EL (cell line): ENCODE measurements at places on chromosomes 13 and 19.

GRCh38 chr13:25732111-25732865, 319.5 kb downstream of the SHISA2 start:
- DNase-seq: peak; percentile 78

DNA sequence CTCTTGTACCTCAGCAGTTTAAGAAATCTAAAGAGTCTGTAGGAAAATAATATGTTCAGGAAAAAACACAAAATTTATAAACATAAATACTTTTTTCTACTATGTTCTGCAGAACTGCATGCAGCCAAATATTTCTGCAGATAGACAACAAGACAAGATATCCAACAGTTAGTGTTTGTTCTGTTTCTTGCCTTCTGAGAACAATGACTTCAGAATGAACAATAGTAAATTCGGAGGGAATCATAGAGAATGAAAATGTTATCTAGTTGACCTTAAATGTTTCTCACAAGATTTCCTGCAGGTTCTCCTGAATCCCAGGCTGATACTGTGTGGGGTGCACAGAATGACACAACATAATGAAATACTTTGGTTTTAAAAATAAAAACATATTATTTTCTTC, 180.4 kb downstream of the PCDH9 start:
- no peak for DNase-seq

DNA sequence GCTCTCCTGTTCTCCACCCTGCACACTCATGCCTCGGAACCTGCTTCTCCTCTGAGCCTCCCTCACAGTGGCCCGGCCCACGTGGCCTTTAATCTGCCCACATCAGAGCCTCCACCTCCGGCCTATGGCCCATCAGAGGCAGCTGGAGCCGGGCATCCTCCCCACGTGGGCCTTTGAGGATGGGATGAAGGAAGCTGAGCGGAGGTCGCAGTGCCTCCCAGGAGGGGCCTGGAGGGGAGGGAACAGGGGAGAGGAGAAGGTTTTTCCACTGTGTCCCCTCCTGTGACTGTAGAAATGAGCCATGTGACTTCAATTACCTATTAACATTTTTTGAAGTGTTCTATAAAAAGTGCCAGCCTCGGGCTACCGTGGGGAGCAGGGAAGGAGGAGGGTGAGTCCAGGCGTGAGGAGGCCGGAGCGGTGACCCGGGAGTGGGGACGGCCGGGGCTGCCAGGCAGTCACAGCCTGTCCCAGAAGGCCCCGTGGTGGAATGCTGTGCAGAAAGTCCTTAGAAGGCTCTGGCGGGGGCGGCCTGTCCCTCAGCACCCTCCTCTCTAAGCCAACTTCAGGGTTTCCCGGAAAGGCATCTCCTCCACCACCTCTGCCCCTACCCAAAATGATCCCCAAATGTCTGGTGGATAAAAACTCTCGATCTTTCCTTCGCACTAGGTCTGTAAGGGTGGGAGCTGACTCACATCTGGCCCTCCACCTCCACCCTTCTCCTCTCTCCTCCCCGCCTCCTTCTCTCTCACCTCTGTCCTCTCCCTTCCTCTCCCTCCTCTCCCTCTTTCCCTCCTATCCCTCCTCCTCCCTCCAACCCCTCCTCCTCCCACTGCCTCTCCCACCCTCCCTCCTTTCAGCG, 24.8 kb upstream of the SLC1A5 start:
- no peak for DNase-seq

- peak; percentile 80 for DNase-seq
Measured at GRCh38 chr19:58009666-58010301, 7.2 kb upstream of the ZNF606 start.

- DNase-seq: no peak
Measured at GRCh38 chr13:95707442-95708390, 30.8 kb downstream of the DNAJC3 start.

DNA sequence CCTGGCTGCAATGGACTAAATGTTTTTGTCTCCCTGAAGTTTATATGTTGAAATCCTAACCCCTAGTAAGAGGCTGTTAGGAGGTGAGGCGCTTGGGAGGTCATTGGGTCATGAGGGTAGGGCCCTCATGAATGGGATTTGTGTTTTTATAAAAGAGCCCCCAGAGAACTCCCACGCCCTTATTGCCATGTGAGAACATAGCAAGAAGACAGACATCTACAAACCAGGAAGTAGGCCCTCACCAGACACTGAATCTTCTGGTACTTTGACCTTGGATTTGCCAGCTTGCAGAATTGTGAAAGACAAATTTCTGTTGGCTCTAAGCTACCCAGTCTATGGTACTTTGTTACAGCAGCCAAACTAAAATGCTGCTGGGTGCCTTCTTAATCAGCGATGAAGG, 96.1 kb upstream of the SPATA13 start:
- no peak for DNase-seq

DNA sequence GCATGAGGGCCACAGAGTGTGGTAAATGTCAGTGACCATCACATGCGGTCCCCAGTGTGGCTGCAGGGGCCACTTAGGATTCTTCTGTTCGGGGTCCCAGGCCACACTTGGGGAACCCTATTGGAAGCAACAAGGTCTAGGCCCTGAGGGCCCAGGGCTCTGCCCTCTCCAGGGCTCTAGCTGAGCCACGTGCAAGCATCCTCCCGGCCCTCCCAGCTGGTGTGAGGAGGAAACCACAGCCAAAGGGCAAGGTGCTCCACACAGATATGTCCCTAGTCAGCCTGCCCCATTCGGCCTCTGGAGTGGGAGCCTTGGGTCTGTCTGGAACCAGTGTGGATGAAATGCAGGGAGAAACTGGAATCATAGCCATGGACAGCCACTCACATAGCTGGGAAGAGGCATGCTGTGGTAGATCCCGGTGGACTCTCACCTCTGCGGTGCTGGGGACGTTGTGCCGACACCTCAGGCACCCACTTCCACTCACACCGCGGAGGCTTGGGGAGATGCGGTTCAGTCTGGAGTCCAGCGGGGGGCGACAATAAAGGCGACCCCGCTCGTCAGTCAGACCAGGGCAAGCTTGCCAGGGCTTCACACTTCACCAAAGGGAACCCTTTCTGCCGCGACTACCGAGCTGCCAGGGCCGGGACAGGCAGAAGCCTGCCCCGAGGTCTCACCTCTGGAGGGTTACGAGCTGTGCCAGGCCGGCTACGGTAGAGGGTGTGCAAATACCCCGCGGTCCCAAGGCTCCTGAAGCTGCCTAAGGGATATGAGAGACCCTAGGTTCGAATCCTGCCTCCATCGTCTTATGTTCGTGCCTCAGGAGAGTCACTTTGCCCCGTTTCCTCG, 4.3 kb upstream of the ZNF497 start:
- no peak for DNase-seq

- peak; percentile 9 for DNase-seq
Measured at GRCh38 chr13:23322353-23323336, 110.9 kb downstream of the SACS start.

DNA sequence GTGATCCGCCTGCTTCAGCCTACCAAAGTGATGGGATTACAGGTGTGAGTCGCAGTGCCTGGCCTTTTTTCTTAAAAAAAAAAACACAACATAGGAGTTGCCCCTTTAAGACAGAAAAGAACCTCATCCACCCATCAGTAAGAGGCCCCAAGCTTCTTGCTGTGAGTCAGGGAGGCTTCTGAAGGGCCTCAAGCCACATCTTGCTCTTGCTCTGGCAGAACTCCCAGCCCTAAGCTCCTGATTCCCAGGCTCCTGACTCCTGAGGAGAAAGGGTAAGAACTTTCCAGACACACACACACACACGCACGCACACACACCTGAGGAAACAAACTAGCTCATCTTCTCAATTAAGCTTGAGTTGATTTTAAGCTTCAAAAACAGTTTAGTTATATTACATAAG, 6.9 kb downstream of the ETFB start:
- peak; percentile 68 for DNase-seq

GRCh38 chr13:98413796-98414195, 163.1 kb downstream of the STK24 start:
- DNase-seq: no peak

- no peak for DNase-seq
Measured at GRCh38 chr19:3554254-3555083, 2.9 kb downstream of the MFSD12 start.

DNA sequence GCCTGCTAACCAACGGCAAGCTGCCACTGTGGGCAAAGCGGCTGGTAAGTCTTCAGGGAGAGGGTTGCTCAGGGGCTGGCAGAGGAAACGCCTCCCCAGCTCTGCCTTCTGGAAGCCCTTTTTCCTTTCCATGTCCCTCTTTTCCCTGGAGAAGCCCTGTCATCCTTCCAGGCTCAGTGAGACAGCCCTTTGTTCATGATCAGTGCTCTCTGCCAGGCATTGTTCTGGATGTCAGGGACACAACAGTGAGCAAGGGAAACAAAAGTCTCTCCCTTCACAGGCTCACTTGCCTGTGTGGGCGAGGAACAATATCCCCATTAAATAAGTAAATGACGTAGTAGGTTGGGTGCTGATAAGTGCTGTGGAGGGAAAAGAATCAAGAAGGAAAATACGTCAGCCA, 13.9 kb upstream of the OVOL3 start:
- no peak for DNase-seq

GRCh38 chr13:83730674-83731073, 151.6 kb downstream of the SLITRK1 start:
- DNase-seq: no peak

DNA sequence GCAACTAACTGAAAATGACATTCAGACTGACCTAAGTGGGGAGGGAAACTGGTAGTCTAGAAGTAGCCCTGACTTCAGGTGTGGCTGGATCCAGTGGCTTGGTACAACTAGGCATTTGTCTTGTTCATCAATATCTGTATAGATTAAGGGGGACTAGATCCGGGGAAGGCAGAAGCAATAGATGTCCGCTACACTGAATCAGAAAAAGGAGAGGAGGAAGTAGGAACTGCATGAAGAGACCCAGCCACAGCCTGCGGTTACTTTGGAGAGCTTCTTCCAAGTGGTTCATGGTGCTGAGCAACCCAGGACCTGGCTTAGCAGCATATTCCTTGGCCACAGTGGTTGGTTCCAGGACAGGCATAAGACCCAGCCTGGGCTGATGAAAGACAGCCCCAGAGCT, 9.9 kb upstream of the PRODH2 start:
- no peak for DNase-seq

DNA sequence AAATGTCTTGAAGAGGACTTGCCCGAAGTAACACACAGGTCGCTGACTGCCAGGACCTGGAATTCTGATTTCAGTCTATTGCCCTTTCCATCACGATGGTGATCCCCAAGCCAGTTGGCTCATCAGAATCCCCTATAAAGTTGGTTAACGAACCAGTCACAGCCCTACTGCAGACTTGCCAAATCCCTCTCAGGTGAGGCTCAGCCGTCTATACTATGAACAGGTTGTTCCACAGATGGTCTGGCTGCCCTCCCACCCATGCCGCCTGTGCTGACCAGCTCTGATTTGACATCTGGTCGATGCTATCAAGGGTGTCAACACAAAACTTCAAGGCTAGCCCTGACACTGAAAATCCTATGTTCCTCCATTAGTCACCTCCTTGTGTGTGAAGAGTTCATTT, 90.0 kb downstream of the RNASEH2B start:
- DNase-seq: no peak

DNA sequence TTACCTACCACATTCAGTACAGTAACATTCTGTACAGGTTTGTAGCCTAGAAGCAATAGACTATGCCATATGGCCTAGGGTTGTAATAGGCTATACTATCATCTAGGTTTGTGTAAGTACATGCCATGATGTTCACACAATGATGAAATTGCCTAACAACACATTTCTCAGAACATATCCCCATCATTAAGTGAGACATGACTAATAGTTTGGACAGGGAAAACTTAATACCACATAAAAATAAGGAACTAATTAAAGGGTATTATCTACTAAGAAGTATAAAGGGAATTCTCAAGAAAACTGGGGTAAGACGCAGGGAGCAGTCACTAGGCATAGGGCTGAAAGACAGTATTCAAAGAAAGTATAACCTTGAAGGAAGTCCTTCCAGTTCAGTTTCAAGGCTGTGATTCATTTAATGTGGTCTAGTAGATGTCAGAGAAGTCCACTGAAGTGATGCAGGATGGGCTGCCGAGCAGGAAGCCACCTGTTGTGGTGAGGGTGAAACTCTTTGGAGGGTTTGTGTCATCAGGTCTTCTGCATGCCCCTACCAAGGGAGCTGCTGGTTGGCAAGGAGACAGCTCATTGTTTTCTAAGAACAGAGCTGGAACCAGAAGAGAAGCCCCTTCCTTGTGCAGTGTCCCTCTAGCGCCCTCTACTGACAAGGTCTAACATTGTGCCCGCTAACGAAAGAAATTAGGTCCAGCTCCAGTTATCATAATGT, 122.9 kb downstream of the OLFM4 start:
- DNase-seq: peak; percentile 54

GRCh38 chr19:51595190-51596175, 24.4 kb downstream of the ZNF175 start:
- DNase-seq: no peak

DNA sequence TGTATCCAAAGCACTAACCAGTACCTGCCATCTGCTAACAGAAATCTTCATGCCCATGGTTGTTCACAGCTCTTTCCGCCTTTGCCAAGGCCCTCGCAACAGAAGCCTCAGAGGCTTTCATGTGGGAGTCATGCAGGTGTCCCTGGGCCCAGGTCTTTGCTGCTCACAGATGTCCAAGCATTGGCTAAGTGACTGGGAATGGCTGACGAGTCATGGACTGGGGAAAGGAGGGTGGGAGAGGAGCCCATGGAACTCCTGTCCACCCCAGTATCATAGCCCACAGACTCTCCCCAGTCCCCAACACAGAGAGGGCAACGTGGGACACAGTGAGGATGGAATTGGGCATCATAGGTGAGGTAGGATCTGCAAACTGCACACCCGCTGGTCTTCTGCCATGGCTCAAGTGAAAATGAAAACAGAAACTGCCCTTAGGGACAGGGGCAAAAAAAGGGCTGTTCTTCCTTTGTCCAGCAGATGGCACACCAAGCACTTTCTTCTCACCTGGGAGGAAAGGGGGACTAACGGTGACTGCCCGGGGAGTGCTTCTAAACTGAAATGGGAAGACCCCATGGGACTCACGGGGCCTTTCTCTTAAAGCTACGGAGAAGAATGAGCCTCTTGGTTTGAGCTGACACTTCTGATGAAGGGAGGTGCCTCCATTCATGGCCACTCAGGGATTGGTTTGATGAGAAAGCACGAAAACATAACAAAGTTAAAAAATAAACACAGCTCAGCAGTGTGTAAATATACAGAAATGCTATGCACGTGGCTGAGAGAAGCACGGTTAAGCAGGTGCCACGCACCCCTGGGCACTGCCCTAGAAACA, 11.1 kb upstream of the DHRS12 start:
- DNase-seq: peak; percentile 63

- no peak for DNase-seq
Measured at GRCh38 chr19:34436716-34437115, 8.5 kb downstream of the UBA2 start.

GRCh38 chr19:54738715-54739114, 402 bp downstream of the KIR2DL3 start:
- DNase-seq: no peak

GRCh38 chr13:51015973-51016372, 95.1 kb downstream of the C13orf42 start:
- DNase-seq: no peak
